ENCODE measurements at places on chromosomes 3 and 15.

- DNase-seq, result no peak
Measured at GRCh38 chr3:134320749-134321148, 53.5 kb downstream of the AMOTL2 start.

DNA sequence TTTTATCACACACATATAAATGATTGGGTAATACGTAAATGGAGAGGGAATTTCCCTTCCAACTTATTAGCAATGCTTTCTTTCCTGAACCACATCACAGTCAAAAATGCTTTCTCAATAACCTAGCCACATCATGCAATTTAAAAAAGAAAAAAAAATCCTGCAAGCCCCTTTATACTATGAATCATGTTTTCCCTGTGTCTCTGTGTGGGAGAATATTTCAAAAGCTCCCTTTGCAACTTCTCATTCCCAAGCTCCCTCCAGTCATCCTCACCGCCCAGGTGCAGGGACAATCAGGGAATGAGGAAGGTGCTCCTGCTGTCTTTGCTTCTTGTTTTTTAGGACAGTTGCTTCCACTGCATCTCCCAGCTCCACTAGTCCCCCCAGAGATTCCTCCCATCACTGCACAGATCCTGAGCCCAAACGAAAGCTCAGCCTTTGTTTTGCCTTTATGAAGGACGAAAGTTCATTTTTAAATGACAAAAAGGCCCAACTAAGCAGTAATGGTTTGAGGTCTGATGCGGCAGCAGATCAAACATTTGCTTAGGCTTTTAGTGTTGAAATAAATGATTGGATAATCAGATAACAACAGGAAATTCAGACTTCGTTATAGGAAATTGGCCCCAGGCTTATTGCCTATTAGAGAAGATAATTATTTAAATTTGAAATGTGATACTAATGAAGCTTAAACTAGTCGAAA lies 47.8 kb upstream of the ADGRG7 start:
- DNase-seq, result no peak

DNA sequence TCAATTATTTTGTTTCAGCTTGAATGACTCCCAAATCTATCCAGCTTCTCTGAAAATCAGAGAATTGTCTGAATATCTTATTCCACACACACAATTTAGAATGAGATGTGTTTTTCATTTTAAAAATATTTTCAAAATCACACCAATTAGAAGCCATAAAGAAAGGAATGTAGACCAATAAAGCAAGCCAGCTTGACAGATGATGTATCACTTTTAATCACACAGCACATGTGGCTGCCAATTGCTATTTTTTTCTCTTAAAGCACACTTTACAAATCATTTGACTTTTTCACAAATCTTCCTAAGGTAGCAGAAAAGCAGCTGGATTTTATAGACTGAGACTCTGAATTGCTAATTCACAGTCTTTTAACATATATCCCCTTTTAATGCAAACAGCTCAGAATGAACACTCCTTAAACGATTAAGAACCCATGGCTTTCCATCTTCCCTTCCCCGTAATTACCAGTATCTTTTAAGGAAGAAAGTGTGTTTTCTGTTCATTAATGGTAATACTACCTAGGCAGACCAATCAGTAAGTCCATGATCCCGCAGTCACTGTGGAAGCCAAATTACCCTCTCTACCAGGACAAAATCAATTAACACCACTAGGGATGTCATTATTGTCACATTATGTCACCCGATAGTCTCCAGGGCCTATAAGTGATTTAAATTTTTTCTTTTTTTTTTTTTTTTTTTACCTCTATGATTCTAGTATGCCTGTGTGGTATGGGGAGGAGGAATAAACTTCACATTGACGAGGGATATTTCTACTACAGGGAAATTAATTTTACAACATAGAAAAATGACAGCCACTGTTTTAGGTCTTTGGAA lies 250.0 kb upstream of the VEPH1 start:
- no peak for DNase-seq

DNA sequence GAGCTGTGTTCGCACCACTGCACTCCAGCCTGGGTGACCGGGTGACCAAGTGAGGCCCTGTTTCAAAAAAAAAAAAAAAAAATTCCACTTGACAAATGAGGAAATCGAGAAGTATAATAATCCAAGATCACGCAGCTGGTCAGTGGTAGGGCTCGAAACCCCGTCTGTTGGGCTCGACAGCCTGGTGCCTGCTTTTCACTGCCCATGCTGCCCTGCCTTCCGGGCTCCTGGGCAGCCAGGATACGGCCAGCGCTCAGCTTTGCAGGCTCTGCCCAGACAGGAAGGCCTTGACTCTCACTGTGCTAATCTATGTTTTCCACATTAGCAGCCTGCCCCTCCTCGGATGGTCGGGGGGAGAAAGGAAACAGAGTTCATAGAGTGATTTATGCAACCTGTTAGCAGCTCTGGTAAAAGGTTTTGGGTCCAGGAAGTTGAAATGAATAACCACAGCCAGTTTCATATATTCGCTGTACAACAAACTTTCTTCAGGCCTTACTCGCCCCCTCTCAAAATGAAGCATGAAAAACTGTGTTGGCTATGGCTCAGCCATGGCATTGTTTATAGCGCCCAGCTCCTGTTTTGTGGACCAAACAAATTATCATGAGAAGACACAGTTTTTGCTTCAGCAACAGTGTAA lies 108.8 kb downstream of the XXYLT1 start:
- DNase-seq, result no peak

DNA sequence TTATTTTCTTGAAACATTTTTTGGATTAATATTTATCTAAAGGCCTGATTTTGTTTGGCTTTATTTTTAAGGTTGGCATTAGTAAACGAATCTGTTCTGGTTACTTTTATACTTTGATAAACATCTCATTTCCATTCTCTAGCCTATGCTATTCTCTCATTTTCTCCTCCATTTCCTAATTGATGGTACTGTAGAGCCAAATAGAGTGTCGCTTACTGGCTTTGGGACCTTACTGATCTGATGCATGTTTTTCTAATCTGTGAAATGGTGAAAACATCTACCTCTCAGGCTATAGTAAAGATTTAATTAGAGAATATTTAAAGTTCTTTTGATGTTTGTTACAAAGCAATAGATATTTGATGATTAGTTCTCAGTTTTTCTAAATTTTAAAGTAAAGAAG lies 1.6 kb downstream of the LNP1 start:
- no peak for DNase-seq

- DNase-seq, result no peak
Measured at GRCh38 chr3:129063841-129064482, 3.4 kb downstream of the GP9 start.

- DNase-seq, result no peak
Measured at GRCh38 chr3:54240309-54240708, 118.0 kb downstream of the CACNA2D3 start.

DNA sequence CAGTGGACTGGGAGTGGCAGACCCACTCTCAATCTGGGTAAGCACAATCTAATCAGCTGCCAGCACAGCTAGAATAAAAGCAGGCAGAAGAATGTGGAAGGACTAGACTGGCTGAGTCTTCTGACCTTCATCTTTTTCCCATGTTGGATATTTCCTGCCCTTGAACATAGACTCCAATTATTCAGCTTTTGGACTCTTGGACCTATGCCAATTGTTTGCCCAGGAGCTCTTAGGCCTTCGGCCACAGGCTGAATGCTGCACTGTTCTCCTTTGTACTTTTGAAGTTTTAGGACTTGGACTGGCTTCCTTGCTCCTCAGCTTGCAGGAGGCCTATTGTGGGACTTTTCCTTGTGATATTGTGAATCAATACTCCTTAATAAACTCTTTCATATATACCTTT lies 477.7 kb upstream of the ZNF385D start:
- no peak for DNase-seq

- no peak for DNase-seq
Measured at GRCh38 chr3:60967141-60967540, 284.1 kb downstream of the FHIT start.

DNA sequence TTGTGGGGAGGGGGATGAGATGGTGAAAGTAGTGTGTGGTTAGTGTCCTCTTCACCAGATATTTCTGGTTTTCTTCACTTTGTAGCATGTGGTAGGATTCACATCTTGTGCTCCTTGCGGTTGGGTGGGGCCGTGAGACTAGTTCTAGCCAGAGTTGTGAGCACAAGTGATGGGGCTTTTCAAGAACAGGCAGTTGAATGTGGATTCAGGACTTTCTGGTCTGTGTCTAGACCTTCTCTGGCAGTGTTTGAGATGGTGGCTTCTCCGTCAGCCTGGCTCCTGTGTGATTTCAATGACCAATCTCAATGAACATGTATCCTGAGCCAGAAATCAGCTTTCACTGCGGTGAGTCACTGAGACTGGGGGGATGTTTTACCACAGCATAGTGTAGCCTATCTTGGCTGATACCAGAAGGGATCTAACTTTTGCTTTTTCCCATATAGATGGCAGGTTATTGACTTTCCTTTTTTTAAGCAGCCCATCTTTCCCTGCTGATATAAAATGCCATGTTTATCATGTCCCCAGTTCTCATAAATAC lies 82.6 kb downstream of the RPLP1 start:
- no peak for DNase-seq

DNA sequence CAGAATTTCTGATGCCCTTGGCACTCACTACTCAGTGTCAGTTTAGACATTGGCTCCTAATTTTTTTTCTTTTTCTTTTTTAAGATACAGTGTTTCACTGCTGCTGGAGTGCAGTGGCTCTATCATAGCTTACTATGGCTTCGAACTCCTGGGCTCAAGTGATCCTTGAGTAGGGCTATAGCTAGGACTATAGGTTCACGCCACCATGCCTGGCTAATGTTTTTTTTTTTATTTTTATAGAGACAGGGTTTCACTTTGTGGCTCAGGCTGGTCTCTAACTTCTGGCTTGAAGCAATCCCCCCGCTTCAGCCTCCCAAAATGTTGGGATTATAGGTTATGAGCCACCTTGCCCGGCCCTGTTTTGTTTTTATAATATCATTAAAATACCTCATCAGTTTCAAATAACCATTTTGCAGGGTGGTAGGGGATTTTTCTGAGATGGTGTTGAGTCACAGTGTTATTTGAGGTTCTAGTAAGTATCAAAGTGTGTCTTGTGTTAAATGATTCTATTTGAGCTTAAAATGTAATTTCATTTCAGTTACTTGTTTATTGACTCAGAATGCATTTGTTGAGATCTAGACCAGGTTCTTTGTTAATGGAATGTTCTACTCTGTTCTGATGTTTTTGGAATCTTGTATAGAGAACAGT lies 7.0 kb downstream of the FNDC3B start:
- DNase-seq, result no peak

DNA sequence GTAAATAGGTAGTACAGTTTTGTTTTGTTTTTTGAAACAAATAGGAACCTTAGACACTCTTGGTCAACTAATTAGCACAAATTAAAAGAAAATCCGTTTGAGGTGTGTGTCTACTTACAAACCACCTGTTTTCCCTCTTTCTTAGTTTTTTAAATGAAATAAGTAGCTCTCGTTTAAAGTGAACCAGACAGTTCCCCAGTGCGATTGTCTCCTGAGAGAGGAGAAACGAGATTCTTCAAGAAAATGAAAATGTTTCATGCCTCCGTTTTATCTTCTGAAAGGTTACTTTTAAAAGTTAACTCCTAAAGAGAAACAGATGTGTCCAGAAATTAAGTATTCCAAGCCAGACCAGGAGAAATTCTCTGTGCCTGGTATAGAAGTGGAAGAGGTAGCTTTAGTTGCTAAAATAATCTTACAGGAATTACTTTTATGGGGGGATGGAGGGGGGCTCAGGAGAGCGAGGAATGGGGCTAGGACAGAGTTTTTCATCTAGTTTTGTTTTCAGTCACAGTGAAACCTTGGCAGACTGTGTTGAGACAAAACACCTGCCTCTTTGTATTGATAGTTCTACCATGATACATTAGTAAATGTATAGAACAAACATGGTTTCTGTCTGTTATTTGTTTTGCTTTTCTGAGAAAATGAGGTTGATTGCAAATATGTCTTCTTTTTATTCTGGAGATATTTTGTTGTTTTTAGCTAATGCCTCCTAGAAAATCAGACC lies 155.1 kb upstream of the CNTN4 start:
- DNase-seq, result no peak

- no peak for DNase-seq
Measured at GRCh38 chr3:148206446-148206845, 491.3 kb upstream of the AGTR1 start.

DNA sequence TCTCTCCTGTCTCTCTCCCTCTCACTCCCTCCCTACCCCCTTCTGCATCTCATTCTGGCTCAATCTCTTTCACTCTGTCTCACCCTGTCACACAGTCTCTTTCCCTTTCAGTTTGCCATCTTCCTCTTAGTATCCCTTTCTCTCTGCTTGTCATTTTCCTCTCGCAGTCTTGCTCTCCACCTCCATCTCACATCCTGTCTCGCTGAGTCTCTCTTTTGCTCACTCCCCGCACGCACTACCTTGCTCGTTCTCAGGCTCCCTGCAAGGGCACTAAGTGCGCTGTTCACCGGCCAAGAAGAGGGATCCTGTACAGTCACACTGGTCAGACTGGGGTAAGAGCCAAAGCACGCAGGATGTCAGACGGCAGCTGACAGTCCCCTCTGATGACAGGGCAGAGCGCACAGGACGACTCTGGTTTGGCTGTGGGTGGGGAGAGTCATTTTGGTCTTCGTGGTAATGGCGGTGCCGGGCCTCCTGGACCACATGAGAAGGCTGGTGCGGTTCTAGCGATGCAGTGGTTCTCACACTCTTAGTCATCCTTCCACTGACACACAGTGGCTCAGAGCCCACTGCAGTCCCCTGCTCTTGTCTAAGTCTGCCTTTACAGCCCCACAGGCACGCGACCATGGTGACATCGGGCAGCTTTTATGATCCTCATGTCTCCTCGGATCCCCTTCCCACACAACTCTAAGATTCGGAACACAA lies 356.8 kb downstream of the FOXP1 start:
- peak; percentile 81 for DNase-seq

- peak; percentile 53 for DNase-seq
Measured at GRCh38 chr3:190321789-190322603, at the start of gene CLDN1. Gene CLDN1 (minus strand): TSS chr3:190322446. CDS start chr3:190322206, 240 bp downstream.

Measured in activated T-helper 1 cell treated with anti-CD3 and anti-CD28 coated beads, Interleukin-2, amount 50 U/mL, for 16 hours (primary cell).